ENCODE measurements at places on chromosomes 2 and 18.

GRCh38 chr2:204871231-204871953 lies 326.1 kb downstream of the PARD3B start:
- no peak for DNase-seq

DNA sequence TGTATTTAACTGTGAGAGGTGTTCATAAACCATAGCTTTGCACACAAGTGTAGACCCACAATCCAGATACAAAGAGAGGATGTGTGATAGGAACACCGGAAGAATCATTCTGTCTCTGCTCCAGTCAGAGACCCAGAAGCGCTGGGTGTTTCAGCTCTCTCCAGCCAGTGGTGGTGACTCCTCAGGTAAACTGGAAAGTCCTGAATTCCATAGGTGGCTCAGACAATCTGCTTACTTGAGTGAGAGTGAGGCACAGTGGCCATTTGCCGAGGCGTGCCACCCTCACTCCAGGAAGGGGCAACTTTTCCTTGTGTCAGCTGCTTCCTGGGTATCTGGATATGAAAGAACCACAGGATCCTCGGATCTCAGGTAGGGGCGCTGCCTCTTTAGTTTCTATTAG lies 171.5 kb downstream of the KCNS3 start:
- DNase-seq: no peak

DNA sequence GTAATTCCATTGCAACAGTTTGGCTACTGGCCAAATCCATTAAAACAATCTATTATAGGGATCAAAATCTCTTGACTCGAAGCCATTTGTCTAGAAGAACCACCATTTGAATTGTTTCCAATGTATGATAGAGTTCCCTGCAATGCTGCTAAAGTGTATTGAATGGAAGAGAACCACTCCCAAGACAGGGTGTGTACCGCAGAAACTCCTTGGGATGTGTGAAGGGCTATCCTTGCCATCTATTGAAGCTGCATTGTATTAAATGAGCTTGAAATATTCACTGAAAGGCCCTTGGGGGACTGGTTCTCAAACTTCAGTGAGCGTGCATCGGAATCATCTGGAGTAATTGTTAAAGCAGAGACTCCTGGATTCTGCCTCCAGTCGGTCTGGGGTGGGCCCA lies 260.4 kb upstream of the MEIS1 start:
- no peak for DNase-seq

DNA sequence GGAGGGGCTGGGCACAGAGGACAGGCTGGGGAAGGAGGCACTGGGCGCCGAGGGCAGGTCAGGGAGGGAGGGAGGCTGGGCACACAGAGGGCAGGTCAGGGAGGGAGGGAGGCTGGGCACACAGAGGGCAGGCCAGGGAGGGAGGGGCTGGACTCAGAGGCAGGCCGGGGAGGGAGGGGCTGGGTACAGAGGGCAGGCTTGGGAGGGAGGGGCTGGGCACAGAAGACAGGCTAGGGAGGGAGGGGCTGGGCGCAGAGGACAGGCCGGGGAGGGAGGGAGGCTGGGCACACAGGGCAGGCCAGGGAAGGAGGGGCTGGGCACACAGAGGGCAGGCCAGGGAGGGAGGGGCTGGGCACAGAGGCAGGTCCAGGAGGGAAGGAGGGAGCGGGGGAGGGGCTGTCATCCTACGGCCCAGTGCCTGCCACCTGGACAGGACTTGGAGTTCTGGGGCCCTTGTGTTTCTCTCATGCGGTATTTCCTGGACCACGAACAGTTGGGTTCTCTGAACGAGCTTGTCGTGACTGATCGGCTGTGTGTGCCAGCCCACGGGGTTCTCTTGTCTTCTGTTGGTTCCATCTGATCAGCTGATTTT lies 46.7 kb upstream of the KCNG2 start:
- no peak for DNase-seq

DNA sequence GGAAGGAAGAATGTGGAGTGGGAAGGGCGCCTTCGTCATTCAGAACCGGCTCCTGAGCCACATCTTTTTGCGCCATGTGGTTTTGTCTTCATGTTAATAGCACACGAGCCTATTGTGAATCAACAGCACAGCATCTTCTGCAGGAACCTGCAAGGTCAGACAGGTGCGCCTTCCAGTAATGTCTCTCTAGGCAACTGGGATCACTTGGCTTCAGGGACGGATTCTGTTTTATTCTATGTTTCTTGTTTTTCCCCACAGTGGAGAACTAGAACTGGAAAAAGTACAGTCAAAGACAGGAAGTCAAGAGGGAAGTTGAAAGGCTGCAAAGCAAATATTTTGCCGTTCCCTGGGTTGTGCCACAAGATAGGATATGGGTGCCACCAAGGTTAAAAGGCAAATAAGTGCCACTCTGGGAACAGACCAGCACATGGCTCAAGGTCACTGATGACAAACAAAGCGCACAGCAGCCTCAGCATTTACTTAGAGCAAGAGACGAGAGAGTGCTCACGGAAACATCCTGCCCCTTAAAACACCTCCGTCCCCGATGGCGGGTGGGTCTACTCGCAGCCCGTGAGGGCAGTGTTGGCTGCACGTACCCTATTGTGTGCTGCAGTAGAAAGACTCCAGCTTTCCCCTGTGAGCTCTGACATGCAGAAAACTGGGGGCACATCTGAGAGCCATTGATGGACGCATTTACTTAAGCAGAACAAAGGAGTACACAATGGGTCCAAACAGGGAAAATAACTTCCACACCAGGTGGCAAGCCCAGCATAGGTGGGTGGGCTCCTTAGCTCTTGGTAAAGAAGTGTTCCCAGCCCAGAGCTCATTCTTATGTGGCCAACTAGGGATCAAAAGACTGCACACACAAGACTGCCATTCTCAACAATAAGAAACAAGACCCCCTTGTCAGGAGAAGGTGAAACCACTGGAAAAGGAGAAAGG lies 107.2 kb upstream of the PARD3B start:
- DNase-seq: no peak

- no peak for DNase-seq
These were observed 32.4 kb downstream of the HS1BP3 start for GRCh38 chr2:20618468-20618885.

DNA sequence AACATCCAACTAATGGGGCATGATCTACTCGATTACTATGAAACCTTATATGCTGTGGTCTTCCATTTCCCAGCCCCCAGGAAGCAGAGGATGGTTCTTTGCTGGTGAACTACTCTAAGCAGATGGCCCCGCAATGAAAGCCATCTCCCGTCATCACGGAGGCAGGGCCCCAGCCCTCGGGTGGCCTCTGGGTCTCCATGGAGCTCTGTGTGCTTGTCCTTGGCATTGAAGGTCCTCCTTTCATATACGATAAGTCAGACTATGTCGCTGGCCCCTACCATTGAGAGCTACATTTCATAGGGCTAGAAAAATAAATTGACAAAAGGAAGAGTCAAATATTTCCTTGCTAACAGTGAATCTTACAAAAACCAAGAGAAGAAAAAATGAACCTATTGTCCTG lies 416.8 kb downstream of the CMPK2 start:
- DNase-seq: no peak

DNA sequence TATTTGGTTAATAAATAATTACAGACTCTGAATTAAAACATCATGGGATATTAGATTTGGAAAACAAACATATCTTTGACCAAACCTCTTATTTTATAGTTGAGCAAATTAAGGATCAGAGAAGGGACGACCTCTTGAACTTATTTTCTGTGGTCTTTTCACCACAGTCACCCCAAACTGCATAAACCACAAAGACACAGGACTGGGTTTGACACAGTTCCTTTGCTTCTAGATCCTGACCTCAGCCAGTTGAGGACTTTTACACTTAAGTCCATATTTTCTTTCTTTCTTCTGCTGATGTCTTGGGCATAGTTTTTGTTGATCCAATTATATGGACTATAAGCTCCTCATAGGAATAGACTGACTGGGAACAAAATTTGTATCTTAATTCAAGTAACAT lies 234.0 kb upstream of the SLC14A2 start:
- no peak for DNase-seq

DNA sequence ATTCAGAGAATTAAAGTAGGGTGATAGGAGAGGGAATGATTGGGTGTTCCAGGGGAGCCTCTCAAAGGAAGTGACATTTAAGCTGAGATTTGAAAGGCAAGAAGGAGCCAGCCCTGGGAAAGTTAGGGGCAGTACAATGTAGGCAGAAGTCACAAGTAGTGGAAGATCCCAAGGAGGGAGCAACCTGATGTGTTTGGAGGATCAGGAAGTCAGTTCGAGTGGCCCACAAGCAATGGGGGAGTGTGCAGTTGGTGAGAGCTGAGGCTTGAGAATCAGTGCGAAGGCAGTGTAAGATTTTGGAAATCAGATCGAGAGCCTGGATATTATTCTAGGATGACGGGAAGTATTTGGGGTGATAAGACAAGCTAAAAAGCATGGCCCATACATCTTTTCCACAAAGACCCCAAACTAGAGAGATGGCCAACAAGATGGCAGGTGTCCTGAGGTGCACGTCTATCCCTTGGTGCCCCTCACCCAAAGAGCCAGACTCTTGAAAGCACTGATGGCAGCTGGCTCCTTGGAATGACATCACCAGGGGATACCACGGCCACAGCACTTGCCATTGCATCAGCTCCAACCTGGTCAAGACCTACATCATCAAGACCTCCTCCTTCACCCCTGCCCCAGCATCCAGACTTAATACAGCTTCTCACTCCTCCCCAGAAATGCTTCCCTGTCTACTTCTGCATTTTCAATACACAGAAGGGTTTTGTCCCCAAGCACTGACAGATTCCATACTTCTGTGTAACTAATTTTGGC lies 127.3 kb downstream of the BCL2 start:
- no peak for DNase-seq

- no peak for DNase-seq
These were observed 26.6 kb downstream of the SMAD2 start for GRCh38 chr18:47903809-47904208.

DNA sequence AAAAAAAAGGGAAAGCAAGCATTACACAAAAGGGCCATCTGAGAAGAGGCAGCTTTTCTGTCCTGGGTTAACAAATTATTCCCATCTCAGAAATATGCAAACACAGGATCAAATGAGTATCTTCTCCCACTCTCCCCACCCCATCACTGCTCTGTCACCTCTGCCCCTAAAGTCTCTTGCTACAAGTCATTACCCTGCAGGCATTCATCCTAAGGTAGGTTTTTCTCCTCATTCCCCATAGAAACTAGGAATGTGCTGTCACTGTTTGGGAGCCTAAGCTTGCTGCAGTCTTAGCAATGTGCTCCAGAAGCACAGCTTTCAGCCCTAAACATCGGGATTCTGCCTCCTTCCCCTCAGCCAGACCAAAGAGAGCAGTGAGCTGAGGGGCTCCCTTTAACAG lies 3.6 kb downstream of the LRRTM1 start:
- DNase-seq: no peak

DNA sequence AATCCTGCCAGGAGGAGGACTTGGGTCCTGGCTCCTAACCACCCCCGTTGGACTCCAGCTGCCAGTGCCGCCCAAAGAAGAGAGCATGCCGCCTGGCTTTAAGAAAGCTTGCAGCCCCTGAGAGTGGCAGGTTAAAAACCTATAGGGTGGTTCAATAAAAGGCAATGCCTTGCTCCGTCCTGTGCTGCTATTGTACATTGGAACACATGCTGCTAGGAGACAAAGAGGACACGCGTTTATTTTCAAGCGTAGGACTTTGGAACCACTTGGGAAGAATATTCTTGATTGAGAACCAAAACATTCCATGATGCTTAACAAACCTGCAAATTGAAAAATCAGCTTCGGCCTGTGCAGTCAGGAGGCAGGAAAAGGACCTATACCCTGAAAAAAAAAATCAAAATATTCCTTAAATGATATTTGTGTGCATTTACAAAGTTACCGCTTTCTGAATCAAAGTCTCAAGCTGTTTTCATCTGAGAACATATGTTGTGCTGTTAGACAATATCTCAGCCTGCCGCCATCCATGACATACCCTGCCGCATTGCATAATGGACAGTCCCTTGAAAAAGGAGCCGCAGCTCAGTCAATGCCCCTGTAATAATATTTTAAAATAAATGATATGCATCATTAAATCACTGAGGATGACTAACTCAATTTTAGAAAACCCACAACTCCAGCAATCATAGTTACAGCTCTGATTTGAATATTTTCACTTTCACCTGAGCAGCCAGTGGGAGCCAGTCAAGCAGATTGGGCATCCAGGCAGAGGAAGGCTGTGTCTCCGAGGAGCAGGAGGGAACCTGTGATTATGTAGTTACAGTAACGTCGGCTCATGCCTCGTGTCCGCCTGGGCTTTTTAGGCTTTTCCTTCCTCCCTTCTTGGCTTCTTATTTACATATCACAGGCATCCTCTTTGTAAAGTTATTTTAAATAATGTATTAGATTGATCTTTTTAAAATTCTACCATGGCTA lies 805.6 kb upstream of the FANCL start:
- DNase-seq: no peak

DNA sequence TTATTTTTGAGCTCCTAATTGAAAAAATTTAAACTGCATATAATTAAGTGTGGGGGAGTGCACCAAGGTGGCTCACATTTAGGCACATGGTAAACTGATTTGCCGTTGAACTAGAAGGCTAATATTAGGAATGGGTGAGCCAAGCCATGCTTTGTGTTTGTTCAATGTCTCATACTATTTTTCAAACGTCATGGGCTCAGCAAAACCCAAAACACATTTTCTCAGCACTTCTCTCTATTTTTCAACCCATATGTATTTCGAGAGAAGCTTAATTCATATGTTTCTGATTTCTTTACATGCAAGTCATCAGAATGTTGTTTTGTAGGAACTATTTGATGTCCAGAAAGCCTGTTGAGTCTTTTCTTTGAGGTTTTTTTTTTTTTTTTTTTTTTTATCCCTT lies 291.2 kb downstream of the TCF4 start:
- no peak for DNase-seq
